Stimulated activated CD4-positive, alpha-beta T cell treated with anti-CD3 and anti-CD28 coated beads, TNF-alpha, amount 100 ng/mL, for 24 hours (primary cell): ENCODE measurements at places on chromosomes 16 and 17.

GRCh38 chr16:3171855-3172593 is 16.0 kb upstream of the OR1F1 start:
- DNase-seq, result no peak

DNA sequence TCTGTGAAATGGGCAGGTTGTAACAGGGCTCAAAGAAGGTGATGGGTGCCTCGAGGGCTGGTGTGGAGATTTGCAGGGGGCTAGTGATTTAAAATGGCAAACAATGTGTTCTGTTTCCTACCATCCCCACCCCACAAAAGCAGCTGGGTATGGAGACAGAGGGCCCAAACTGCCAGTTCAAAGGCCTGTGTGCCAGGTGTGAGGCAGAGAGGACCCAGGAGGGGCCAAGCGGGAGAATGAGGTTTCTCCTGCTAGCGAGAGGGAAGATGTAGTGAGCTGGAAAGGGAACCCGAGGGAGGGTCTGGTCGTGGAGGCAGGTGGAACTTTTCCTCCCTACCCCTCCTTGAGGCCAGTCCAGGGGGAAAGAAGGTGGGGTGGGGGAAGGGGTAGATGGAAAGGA is 39.4 kb downstream of the LAT start:
- no peak for DNase-seq

GRCh38 chr16:47463771-47464624 is 2.9 kb downstream of the PHKB start:
- no peak for DNase-seq

GRCh38 chr17:75430159-75430974 is 24.9 kb upstream of the GRB2 start:
- no peak for DNase-seq

- DNase-seq, result no peak
Measured at GRCh38 chr17:83053739-83054451, 25.5 kb upstream of the METRNL start.

- DNase-seq, result no peak
Measured at GRCh38 chr17:46092991-46093390, 93.9 kb downstream of the STH start.

- peak; percentile 84 for DNase-seq
Measured at GRCh38 chr17:7841396-7841914, 7.4 kb downstream of the KDM6B start.

GRCh38 chr16:75927810-75928209 is 201.5 kb upstream of the CPHXL start:
- DNase-seq, result no peak

DNA sequence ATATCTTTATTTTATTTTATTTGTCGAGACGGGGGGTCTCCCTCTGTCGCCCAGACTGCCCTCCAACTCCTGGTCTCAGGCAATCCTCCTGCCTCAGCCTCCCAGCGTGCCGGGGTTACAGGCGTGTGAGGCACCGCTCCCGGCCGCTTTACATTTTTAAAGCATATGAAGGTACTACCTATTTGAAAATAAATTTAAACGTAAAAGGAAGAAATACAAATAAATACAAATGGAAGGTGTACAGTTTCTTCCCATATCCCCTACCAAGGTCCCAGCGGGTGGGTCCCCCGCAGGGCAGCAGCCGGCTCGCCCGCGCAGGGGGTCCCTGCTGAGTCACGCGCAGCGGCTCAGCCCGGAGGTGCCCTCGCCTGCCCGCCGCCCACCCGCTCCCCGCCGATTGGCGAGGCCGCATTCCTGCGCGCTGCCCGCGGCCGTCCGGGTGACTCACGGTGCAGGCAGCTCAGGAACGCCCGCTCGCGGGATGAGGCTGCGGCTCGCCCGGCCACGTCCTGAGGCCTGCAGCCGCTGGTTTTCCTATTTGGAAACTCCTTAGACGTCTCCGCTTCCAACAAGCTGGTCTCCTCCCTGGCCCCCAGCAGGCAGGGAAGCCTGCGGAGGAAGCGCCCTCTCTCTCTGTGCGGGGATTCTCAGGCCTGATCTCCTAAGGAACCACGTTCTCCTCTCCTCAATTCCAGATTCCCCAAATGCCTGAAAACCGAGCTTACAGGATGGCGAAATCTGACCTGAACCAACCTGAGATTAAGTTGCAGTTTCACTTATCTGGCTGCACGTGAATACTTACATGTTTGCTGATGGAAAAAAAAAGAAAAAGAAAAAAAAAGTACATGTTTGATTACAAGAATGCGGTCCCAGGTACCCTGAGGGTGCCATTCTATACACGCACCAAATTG is 54.8 kb upstream of the MAP3K14 start:
- DNase-seq, result peak; percentile 44

DNA sequence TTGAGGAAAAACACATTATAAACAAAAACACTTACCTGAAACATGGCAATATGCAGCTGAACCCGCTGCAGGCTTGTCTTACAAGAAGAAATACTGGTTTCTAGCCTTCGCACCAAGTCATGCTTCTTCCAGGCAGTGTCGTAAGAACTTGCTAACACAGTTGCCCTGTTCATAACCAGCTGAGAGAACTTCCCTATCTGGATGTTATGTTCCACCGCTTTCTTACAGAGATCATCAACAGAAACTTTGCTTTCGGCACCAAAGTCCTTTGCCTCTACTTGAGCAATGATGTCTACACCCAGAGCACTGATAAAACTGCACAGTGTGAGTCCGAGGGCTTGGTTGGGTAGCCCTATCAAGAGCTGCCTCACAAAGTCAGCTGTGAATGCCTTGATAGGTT is 27.9 kb upstream of the ARL6IP1 start:
- no peak for DNase-seq

- DNase-seq, result no peak
Measured at GRCh38 chr17:35212668-35213067, 18.5 kb upstream of the SLC35G3 start.

GRCh38 chr16:17962726-17963125 is 373.8 kb downstream of the NPIPA8 start:
- no peak for DNase-seq

DNA sequence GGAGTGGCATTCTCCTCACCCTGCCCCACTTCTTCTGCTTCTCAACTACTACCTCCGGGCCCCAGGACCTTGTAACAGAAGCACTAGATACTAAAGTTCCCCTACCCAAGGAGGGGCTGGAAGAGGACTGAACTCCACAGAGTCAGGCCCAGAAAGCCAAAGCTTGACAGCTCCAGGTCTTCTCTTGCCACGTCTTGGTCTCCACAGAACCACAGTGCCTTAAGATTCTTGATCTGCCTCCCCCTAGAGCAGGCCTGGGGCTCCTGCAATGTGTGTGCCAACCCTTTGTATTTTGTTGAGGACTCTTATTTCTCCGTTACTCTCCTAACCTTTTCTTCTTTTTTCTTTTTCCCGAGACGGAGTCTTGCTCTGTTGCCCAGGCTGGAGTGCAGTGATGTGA is 4.0 kb downstream of the SLC16A13 start:
- no peak for DNase-seq

DNA sequence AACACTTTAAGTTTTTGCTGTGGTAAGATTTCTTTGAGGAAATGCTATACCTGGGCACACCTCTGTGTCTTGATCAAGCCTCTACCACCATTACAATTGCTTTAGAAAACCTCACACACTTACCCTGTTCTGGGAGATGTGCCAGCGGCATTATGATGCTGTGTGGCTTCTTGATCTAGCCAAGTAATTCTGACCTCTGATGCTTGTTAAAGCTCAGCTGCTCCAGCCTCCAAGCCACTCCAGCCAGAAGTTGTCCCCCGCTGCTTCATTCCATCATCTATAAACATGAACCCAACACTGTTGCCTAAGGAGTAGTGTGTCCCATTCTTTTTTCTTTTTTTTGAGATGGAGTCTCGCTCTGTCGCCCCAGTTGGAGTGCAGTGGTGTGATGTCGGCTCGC is 60.1 kb downstream of the CYLD start:
- DNase-seq, result no peak

DNA sequence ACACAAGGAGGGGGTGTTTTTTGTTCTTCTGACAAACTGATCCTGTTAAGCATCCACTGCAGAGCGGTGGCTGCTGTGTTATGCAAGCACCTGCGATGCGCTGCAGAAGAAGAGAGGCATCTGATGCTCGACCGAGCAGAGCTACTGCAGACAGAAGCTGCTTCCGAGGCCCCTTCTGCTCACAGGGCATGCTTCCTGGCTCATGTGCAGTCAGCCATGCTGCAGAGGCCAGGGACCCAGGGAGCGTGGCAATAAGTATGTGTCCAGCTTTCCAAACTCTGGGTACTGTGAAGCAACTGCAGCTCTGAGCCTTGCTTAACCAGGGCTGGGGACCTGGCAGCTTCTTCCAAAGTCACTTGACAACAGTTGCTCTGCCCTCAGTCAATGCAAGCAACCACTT is 448.6 kb upstream of the RBFOX1 start:
- DNase-seq, result no peak

DNA sequence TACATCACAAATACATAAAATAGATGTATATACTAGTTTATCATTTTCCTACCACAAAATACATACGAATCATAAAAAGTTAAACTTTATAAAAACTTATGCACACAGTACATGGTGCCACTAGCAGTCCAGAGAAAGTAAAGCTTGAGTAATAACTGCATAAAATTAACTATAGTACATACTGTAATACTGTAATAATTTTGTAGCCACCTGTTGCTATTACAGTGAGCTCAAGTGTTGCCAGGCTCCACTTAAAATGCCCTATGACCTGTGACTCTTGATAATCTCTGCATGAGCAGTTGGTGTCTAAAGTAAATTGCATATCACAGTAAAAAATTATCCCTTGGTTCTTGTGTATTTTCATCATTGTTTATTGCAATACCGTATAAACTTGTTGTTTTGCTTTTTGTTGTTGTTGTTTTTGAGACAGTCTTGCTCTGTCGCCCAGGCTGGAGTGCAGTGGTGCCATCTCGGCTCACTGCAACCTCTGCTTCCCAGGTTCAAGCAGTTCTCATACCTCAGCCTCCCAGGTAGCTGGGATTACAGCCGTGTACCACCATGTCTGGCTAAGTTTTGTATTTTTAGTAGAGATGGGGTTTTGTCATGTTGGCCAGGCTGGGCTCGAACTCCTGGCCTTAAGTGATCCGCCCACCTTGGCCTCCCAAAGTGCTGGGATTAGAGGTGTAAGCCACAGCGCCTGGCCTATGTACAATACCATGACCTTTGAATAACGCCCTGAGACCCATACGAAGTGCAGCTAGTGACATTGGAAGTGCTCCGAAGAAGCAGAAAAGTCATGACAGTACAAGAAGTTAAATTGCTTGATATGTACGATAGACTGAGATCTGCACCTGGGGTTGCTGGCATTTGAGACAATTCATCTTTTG is 6.6 kb downstream of the LUC7L3 start:
- no peak for DNase-seq

GRCh38 chr17:58247511-58248363 is 9.4 kb downstream of the LPO start:
- no peak for DNase-seq

DNA sequence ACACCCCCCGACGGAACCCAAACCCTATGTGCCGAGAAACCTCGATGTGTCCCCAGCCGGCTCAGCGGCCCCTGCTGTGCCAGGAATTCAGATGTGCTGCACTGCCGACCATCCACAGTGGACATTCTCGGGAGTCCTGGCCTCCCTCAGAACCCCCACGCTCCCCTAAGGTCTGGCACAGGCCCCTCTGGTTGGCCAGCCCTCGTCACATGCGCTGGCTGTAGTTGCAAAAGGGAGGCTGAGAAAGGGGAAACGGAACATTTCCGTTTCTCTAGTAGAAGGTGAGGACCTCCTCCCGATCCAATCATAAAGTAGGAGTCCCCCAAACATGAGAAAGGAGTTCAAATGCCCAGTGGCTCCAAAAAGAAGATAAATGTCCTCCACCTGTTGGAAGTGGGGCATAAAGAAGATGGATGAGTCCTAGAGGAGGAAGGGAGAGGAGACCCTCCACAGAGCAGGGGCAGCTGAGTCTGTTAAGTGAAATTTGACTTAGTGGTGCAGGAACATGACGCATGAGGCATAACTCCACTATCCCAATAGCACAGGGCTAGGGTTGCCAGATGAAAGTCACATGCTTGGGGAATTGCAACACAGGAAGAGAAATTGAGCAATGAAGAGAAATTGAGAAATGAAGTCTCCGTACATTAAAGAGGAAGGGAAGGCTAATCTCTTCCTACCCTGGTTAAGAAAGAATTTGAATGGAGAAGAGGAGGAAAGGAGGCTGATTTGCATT is 49.3 kb upstream of the WSB1 start:
- DNase-seq, result no peak

- DNase-seq, result no peak
Measured at GRCh38 chr17:79466562-79467350, 144.1 kb downstream of the RBFOX3 start.

GRCh38 chr16:1305823-1306222 is 3.6 kb upstream of the UBE2I start:
- DNase-seq, result no peak

GRCh38 chr17:50689251-50689650 is 18.5 kb downstream of the ANKRD40 start:
- DNase-seq, result no peak

DNA sequence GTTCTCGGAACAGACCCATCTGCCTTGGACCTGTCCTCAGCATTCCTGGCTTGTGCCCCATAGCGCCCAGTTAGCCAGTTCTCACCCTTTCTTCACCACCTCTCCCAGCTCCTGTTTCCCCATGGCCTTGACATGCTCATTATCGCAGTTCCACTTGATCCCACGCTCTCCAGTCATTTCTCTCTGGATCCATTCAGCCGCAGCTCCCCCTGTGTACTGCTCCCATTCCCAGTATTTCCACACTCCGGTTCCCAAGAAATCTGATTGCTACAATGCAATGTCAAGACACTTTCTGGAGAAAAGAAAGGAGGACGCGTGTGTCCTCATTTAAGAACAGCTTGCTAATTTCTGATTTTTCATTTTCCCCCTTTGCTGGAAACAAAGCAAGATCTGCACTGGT is 55.4 kb downstream of the TMEM186 start:
- DNase-seq, result no peak

DNA sequence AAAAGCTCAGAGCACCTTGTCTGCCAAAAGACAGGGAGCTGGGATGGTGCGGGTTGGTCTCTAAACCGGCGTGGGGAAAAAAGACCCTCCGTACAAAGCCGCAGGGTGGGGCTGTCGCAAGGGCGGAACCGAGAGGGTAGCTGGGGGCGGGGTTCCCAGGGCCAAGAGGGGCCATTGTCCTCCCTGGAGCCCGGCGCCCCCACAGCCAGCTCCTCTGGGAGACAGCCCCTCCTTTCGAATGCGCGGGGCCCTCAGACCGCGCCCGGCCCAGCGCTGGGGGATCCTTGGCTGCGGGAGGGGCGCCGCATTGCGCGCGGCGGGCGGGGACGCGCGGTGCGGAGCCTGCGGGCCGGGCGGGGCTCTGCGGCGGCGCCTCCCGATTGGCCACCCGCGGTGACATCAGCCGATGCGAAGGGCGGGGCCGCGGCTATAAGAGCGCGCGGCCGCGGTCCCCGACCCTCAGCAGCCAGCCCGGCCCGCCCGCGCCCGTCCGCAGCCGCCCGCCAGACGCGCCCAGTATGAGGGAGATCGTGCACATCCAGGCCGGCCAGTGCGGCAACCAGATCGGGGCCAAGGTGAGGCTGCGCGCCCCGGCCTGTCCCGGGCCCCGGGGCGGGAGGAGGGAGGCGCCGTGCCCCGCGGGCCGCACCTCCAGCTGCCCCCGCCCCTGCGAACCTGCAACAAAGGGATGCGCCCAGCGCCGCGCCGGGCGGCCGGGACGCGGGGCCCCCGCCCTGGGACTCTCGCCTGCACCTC is at the start of gene TUBB3:
Gene TUBB3, plus strand, starts transcription at position 459 of the 756 bp plus-strand sequence. Its CDS starts 60 bp downstream, at position 519.
- no peak for DNase-seq
